D721Med (cell line): ENCODE measurements at places on chromosomes 7 and 10.

GRCh38 chr7:1127001-1127400, 33.0 kb downstream of the ZFAND2A start:
- no peak for DNase-seq

GRCh38 chr7:6559896-6560295, 8.6 kb upstream of the GRID2IP start:
- no peak for DNase-seq

DNA sequence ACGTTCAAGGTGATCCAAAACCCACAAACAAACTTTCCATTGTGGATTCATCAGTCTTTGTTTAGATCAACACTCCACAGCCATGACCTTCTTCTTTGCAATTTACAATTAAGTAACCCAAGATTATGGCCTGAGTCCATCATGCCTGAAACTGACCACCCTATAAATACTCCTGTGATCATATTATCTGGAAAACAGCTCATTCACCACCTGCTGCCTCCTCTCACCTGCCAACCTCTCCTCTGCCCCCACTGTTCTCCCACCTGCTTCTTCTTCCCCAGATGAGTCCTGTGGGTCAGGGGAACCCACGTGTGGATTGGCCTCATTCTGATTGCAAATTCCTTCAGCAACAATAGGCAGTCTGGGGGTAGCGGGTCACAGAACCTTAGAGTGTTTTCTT, 81.4 kb downstream of the ABLIM1 start:
- no peak for DNase-seq

GRCh38 chr7:151592868-151593486, 73.3 kb upstream of the RHEB start:
- no peak for DNase-seq

DNA sequence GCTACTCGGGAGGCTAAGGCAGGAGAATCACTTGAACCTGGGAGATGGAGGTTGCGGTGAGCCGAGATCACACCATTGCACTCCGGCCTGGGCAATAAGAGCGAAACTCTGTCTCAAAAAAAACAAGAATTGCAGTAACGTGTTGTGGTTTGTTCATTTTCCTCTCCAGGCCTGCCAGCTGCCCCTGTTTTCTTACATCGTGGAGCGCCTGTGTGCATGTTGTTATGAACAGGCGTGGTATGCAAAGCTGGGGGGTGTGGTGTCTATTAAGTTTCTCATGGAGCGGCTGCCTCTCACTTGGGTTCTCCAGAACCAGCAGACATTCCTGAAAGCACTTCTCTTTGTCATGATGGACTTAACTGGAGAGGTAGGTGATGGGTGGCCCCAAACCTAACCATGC, 52.1 kb downstream of the TRRAP start:
- DNase-seq = no peak

DNA sequence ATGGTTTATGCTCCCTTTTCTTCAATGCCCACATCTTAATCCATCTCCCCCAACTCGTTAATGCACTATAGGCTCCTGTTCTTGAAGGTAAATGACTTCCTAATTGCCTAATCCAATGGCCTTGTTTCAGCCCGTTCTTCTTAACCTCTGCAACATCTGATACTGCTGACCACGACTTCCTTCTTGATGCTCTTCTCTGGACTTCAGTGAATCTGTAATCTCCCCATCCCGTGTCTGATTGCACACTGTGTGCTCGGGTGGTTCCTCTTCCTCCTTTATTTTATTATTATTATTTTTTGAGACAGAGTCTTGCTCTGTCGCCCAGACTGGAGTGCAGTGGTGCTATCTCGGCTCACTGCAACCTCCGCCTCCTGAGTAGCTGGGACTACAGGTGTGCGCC, 58.9 kb downstream of the HIPK2 start:
- DNase-seq = no peak

- DNase-seq = no peak
Measured at GRCh38 chr7:135251496-135252391, 18.1 kb downstream of the STRA8 start.
